MV-4-11 (cell line): ENCODE measurements at places on chromosomes 1 and 21.
A peak's percentile ranks its signal among the peaks of the same experiment; 100 is the strongest.

GRCh38 chr1:22825486-22826189 lies 115.0 kb downstream of the EPHB2 start:
- no peak for DNase-seq

GRCh38 chr1:31201931-31202360 lies 37.7 kb downstream of the NKAIN1 start:
- DNase-seq = no peak

- peak; percentile 40 for DNase-seq
Measured at GRCh38 chr1:150464422-150464826, 22.8 kb upstream of the TARS2 start.

- DNase-seq = no peak
Measured at GRCh38 chr1:40980453-40981121, 1.1 kb downstream of the CTPS1 start.

DNA sequence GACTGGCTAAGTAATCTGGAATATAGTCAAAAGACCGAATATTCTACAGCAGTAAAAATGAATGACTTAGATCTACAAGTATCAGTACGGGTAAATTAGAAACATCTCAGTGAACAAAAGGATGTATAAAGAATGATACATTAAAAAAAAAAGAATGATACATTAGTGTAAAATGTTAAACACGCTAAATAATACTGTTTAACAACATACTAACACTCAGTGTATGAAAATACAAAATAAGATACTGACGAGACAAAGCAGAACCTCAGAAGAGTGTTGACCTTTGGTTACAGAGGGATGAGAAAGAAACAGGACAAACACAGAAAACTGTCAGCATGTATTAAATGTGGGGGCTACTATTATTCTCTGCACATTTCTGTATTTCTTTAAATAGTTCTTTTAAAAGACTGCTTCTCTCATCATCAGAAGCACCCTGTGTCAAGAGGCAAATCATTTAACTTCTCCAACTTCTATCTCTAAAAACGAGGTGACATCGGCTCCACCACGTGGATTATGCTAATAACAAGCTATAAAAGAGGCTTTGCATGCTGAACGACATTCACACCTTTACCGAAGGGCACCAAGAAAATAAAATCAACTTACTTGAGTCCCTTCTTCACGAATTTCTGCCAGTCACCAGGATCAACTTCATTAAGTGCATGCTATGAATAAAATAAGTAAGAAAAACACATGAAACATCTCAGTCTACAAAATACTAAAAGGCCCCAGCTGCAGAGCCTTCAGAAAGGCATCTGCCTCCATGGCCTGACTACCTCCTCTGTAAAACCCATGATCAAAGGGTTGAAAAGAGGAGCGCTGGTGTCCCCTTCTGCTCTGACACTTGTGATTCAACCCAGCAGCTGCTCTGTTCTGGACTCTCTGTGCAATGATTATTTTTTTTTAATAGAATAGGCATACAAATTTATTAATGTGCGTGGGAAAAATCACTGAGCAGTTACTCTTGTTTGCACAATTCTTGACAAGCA lies 42.5 kb downstream of the MRAP start:
- no peak for DNase-seq

- DNase-seq = no peak
Measured at GRCh38 chr1:241074507-241074906, 282.5 kb downstream of the RGS7 start.

- no peak for DNase-seq
Measured at GRCh38 chr1:212621949-212622305, 13.4 kb downstream of the ATF3 start.

GRCh38 chr1:214003233-214003632 lies 15.5 kb downstream of the PROX1 start:
- no peak for DNase-seq

DNA sequence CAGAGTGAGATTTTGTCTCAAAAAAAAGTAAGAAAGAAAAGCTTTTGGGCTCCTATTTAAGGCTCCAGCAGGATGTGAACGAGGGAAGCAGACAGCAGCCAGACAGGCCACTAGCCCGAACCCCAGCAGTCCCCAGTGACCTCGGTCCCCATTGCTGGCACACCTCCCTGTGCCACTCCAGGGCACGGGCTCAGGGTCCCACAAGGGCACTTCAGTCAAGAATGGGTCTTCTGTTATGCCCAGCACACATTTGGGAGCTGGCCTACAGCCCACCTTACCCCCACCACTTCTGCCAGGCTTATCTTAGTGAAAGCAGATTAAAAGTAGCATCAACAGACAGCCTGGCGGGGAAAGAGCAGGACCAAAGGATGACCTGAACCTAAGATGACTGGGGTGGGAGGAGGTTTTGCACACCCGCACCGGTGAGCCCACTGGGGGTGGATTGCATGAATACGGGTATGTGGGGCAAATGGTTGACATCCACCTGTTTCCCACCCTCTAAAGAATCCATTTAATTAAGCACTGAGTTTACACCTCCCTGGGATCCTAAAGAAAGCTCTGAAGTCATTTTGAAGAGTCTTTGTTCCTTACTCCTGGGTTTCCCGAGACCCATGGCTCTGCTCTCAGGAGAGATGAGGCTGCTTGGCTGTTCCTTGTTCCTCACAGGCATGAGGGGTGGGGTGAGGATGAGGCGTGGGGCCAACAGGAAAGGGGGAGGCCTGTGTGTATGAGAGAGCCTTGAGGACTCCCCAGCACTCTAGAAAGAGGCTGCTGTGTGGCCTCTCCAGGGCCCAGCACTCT lies 4.7 kb downstream of the CHI3L1 start:
- no peak for DNase-seq
